ENCODE measurements at places on chromosomes 6 and 20.
A peak's percentile ranks its signal among the peaks of the same experiment; 100 is the strongest.

DNA sequence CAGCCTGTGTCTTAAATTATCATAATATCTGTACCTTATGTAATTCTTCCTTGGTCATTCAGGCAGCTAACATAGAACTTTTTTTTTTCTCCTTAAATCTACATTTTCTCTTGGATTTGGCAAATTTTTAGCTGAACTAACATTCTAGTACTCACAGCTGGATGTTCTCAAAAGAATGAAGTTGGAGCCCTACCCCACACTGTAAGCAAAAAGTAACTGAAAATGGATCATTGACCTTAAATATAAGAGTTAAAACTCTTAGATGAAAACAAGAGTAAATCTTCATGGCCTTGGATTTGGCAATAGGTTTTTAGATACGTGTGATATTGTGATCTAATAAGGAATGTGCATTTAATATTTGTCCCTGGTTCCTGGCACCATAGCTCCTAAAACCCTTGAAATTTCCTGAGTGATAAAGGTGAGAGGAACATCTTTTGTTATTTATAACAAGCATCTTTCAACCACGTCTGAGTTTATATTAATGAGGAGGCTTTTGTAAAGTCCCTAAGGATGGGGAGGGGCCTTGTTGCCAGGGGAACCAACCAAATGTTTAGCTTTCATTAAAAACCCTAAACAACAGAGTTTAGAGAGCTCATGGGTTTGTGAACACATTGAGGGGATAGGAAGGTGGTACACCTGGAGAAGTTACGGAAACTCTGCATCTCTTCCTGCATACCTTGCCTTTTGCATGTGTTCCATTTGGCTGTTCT is 106.1 kb upstream of the ADGRF4 start:
- no peak for DNase-seq

GRCh38 chr6:157880534-157880933 is 57.5 kb downstream of the SNX9 start:
- DNase-seq = no peak

GRCh38 chr6:107767637-107768036 is 56.5 kb downstream of the SCML4 start:
- DNase-seq = peak; percentile 60

GRCh38 chr6:23370051-23370450 is 756.0 kb upstream of the NRSN1 start:
- DNase-seq = no peak

GRCh38 chr6:112037783-112038216 is 16.1 kb upstream of the CCN6 start:
- peak; percentile 94 for DNase-seq

- DNase-seq = no peak
Observed at GRCh38 chr20:14691994-14692393, 354.6 kb upstream of the FLRT3 start.

GRCh38 chr6:53095716-53096115 is 30.5 kb downstream of the FBXO9 start:
- no peak for DNase-seq

DNA sequence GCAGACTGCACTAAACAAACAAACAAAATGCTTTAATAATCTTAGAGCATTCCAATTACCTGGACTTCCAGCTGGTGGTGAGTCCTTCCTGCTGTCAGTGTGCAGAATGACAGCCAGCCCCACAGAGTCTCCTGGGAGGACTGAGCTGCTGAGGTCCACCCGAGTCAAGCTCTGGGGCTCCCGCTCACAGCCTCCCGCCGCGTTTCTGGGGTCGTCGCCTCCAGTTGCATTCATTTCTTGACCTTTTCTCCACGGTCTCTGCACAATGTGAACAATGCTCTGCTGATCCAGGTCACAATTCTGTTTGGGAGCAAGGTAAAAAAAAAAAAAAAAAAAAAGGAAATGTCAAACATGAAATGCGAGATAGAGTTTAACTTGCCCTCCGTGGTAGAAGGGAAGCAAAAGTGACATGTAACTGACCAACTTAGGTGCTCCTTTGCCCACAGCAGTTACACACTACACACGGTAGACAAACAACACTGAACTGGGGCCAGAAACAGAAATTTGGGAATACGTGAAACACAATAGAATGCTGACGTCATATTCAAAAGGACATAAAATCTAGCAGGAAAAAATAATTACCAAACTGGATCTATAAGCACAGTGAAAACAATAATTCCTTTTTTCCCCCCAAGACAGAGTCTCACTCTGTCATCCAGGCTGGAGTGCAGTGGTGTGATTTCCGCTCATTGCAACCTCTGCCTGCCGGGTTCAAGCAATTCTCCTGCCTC is 464.9 kb downstream of the PRKN start:
- no peak for DNase-seq

- no peak for DNase-seq
Observed at GRCh38 chr6:12328701-12329100, 38.5 kb downstream of the EDN1 start.

DNA sequence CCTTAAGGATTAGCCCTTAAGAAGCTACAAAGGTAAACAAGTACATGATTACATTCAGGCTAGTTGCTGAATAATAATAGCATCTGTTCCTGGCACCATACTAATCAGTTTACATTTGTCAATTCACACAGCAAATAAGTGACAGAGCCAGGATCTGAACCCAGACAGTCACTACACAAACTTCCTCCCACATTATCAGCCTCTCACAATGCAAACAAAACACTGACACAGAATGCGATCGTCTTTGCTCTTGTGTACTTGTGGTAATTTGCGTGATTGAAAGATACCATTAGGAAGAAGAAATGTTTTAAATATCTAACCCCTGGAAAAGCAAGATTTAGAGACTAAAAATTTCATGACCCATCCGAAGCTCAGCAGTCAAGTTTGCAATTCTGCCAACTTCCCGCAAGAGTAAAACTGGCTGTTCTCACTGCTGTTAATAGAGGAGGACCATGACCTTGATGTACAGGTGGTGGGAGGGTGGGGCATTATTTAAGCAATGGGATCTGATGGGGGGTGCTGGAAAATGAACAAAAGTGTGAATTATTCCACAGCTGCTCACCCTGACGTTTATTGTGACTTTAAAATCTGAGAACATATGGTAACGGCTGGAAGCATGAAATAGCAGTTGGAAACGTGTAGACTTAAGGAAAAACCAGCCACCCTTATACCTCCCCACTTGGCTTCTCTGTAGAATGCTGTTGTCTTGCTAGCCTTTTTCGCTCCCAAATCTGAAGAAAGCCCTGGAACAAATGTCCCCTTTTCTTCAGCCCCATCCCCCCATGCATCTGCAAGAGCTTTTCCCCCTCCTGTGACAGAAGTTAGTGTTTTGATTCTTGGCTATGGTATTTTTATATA is 95.3 kb upstream of the ARMC2 start:
- DNase-seq = peak; percentile 17

GRCh38 chr20:16337707-16338106 is 235.5 kb downstream of the KIF16B start:
- DNase-seq = no peak

DNA sequence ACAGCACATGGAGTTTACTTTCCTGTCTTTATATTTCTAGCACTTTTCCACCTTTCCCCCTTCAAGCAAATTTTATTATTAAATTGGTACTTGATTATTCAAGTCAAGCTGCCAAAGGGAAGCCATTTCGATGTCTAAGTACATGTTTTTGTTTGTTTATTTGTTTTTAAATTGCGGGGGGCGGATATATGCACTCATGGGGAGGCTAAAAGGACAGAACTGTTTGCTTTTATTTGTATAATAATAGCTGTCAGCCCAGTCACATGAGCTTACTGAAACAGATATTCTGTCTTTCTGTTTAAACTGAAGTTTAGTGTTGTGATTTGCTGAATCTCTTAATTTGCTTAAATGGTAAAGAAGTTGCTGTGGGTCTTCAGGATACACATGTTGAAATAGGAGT is 49.6 kb upstream of the PLCG1 start:
- no peak for DNase-seq

GRCh38 chr6:37160922-37161778 is 8.8 kb upstream of the PIM1 start:
- DNase-seq = no peak

- peak; percentile 66 for DNase-seq
Observed at GRCh38 chr6:26141378-26141904, 54.2 kb downstream of the HFE start.

DNA sequence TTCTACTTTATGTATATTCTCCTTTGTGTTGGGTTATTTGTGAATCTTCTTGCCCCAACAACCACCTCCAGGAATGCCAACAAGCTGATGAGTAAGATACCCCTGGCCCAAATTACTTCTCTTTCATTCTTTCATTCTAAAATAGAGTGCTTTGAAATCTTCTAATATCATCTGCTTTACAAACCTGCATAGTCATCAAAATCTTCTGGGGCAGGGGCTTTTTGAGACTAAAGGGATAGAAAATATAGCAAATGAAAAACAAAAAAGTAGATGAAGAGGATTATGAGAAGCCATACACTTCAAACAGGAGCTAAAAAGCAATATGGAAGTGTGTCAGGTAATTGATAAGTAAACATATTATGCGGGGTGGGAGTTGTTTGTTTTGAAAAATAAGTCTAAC is 150.7 kb upstream of the SOX4 start:
- DNase-seq = no peak

GRCh38 chr6:16690608-16691142 is 70.6 kb downstream of the ATXN1 start:
- DNase-seq = no peak

GRCh38 chr6:97067045-97067444 is 142.5 kb downstream of the KLHL32 start:
- no peak for DNase-seq

DNA sequence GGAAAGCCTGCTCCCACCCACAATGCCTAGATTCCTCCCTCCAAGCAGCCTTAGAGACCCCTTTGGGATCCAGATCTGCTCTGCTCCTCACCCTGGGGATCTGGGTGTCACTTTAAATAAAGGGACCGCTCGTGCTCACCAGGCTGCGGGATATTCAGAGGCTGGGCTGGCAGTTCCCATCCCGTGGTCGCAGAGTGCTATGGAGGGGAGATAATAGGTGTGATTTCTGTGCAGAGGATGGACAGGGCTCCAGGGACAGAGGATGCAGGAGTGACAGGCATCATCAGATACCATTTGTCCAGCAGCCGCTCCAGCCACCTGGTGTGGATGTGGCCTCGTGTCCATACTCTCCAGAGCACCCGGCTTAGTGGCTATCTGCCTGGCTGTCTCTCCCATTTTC is 415.9 kb upstream of the SULF2 start:
- no peak for DNase-seq

DNA sequence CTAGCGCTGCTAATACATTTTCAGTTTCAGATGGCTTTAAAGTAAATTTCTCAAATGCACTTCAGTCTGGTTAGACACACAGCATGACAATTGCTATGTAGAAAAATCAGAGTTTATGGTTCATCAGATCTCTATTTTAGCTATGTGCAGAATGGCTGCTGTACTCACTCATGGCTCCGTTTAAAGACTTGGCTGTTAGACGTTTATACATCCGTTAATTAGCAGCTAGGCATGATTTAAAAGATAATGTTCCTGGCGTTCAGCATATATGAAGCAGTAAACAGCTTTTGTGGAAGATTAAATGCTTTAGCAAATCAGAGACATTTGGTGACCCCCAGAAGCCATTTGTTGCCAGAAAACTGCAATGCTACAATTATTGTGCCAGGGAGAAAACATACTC is 350.0 kb upstream of the MANEA start:
- no peak for DNase-seq

DNA sequence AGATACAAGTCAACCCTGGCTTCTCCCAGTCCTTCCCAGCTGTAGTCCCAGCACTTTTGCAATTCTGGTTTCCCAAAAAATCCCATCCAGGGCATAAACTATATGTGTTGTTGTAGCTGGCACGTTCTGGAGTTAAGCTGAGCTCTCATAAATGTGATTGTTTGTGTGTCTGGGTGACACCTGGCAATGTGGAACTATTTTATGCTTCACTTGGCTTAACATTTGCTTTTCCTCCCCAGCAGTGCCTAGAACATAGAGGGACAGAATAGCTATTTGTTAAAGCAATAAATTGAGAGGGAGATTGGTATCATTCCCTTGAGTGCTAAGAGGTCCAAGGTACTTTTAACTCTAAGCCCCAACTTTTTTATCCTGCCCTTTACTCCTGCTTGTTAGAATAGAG is 575.9 kb upstream of the NOX3 start:
- DNase-seq = no peak

DNA sequence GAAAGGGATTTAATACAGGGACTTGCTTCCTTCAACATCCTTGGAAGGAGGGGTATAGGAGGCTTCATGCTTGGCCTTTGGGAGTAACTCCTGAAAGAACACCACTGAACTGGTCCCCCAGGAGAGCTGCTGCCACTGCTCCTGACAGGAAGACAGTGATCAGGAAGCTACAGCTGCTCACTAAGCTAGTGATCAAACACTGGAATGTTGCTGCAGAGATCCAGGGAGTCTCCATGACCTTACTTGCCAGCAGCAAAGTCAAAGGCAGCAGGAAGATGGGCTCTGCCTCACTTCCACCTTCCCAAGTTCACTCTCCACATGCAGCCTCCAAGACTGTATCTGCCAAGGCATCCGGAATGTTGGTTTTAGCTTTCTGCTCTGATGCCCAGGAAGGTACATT is 31.8 kb downstream of the PIM1 start:
- no peak for DNase-seq

DNA sequence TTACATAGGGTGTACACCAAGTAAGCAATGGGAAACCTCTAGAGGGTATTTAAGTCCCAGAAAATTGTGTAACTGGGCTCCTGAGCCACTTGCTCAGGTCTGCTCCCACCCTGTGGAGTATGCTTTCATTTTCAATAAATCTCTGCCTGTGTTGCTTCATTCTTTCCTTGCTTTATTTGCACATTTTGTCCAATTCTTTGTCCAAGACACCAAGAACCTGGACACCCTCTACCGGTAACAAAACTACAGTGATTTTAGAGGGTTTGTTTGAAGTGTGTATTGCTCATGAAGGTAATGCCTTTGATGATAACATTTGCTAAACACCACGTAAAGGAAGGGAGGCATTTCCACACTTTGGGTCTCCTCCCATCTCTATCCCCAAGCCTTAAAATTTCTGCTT is 46.2 kb downstream of the MYB start:
- DNase-seq = no peak

DNA sequence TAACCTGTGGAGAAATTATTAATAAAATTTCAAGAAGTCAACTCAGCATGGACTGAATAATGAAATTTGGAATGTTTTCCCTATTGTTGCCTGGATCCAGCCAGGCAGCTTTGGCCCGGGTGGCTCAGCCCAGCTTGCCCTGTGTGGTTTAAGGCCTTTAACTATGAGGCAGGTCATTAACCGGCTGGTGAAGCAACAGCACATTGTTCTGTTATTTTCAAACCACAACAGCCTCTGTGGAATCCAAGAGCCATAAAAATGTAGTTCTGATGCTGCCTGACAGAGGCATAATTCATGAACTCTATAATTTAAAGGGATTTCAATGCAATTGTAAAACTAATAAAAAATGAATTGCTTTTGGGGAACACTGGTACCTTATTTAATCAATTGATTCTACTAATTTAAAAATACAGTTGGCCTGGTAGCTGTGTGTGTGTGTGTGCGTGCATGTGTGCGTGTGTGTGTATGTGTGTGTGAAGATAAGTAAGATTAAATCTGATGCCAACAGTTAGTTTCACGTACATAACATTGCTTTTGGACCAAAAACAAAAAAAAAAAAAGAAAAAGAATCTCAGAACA is 117.7 kb downstream of the RPS12 start:
- peak; percentile 76 for DNase-seq

- DNase-seq = no peak
Observed at GRCh38 chr20:44185574-44185973, 1.4 kb downstream of the JPH2 start.

- DNase-seq = no peak
Observed at GRCh38 chr20:43925801-43926200, 11.1 kb downstream of the TOX2 start.

- no peak for DNase-seq
Observed at GRCh38 chr6:33075208-33075567, 602 bp upstream of the HLA-DPB1 start.
